ENCODE measurements at places on chromosomes 13 and 19.
A peak's percentile ranks its signal among the peaks of the same experiment; 100 is the strongest.

DNA sequence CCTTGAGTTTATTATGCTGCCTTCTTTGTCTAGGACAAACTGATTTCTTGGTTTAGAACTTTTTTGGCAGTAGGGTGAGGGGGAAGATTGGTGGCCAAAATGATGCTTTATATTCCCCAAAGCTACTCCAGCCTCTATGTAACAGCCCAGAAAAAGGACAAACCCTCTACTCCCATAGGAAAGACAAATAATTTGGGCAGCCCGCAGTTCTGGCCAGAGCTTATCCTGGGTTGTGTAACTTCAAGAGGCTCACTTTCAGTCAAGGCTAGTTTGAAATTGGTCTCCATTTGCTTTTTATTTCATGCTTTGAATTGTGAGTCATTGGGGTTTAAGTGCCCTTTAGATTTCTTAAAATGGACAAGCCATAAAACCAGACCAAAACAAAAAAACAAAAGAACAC lies 142.3 kb downstream of the OLFM4 start:
- no peak for DNase-seq

DNA sequence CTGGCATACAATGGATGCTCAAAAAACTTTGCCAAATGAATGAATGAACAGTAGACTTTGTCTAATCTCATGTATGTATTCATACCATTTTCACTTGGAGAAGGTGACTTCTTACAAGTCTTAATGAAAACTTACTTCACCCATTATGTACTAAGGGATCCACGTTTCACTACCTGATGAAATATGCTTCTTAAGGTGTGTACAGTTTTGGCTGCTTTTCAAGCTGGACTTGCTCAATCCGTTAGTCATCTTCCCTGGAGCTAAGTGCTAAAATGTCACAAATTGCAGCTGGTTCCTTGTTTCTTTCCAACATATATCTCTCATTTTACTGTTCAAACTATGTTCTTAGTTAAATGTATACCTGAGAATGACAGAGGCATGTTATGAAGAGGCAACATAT lies 4.2 kb upstream of the CCNA1 start:
- no peak for DNase-seq

DNA sequence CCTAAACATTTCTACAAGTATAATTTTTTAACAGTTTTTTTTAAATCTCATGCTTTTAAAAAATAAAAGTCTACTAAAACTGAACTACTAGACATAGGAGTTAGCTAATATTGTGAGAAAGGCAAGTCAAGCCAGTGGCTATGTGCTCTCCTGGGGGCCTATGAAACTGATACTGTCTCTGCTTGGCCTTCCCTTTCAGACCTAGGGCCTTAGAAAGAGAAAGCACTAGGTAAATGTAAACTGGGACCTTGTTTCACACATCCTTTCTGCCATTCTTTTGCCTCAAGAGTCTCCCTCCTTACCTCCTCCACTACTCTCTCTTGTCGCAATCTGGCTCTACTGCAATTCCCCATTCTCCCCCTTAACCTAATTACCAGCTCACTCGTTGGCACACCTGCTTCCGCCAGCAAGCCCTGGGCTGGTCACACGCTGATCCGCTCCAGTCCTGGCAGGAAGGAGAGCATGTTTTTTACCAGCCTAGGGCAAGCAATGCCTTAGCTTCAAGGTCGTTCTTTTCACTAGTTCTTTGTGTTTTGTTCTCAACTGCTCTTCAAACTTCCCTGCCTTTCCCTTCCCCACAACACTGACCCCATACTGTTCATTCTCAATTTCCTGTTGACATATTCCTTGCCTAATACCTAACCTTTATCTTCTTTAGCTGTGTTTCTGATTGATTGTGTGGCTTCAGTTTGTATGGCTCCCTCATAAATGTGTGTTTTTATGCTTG lies 23.1 kb downstream of the TBC1D4 start:
- DNase-seq = no peak

DNA sequence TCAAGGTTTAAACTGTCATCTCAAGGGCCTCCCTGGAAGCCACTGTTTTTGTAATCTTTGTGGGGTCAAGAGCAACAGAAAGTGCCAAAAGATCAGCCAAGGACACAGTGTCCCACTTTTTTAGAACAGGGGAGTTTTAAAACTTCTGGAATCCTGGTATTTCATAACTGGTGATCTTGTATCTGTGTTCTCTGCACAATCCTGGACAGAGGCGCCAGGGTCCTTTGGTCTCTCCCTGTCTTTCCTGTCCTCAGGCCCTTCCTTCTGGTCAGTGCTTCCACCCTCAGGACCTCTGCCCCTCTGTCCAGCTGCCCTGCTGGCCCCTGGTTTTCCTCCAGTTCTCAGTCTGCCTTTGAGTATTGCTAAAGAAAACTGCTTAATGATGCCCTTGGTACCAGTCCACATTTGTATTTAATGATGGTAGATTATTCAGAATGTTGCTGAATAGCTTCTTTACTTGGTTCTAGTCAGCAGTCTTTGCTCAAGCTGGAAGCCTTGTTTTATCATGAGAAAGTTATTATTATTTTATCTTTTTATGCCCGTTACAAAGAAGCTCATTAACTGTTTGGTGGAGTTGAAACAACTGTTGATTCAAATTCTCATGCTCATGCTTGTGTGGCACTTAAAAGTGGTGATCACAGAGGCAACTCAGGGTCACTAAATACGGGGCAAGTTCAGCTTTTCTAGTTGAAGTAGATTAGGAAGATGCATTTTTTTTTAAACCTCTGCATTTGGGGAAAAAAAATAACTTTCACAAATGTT lies 47.5 kb downstream of the WASF3 start:
- no peak for DNase-seq

DNA sequence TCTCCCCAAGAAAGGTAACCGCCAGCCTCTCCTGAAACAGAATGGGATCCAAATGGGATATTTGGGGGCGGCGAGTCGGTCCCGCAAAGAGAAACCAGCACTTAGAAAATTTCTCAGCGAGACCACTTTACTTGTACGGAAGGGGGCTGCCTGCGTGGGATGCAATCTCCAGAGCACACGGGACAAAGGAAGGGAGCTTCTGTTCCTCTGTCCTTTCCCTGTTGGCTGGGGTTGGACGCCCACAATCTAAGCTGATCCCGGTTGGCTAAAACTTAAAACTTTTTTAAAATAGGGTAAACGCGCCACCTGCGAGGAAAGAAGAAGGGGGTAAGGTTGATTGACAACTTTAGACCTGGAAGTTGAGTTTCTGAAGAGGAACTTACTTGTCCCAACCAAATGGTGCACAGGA lies 826 bp upstream of the BSG start:
- no peak for DNase-seq

- no peak for DNase-seq
These were observed 1.1 kb upstream of the KCNJ14 start for GRCh38 chr19:48454150-48454730.

DNA sequence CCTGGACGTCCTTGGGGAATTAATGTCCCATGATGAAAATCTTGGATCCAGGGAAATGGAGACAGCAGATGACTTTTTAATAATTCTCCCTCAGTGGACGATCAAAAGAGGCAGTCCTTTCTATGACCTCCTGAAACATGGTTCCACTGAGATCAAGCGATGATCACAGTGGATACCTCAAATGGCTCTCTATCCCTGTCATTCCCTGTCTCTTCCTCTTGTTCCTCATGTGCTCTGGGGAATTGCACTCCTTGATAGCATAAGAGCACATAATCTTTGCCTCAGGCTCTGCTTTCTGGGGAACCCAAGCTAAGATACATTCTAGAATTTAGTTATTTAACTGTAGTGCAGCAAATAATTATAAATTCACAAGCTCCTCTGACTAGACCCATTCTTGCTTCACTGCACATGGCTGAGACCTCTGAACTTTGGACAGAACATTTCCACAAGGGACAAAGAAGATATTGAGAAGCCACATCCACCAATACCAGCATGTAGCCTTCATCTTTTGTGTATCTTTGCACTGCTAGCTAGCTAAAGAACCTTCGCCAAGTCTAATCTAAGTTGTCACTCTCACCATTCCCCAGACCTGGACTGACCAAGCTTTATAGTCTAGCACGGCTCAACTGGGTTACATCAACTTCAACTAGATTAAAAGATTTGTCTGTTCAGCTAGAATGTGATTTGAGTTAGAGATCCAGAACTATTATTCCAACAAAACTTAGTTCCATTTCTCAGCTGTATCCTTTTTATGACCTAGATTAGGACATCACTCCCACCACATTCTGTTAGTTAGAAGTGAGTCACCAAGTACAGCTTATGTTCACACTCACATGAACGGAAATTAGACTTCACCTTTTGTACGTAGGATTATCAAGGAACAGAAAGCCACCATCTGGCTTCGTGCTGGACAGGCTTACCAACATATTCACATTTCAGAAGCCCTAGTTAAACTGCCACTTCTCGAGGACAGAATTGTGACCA lies 142.7 kb downstream of the SUCLA2 start:
- no peak for DNase-seq

DNA sequence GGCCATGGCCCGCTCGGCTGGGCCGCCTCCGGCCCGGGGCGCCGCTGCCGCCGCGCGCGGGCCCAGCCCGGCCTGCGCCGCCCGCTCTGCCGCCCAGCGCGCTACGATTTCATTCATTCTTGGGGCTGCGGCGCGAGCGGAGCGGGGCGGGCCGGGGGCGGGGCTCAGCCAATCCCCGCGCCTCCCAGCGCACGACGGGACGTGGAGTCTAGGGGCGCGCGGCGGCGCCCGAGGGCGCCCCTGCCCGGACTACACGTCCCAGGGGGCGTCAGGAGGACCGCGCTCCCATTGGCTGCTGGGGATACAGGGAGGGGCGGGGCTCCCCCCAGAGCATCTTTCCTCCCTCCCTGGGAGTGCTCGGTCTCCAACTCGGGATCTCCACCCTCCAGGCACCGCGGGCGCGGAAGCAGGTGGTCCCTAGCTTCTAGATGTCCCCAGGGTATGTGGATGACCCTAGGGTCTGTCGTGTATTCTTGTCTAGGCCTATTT lies 5.6 kb upstream of the DPF1 start:
- peak; percentile 71 for DNase-seq

DNA sequence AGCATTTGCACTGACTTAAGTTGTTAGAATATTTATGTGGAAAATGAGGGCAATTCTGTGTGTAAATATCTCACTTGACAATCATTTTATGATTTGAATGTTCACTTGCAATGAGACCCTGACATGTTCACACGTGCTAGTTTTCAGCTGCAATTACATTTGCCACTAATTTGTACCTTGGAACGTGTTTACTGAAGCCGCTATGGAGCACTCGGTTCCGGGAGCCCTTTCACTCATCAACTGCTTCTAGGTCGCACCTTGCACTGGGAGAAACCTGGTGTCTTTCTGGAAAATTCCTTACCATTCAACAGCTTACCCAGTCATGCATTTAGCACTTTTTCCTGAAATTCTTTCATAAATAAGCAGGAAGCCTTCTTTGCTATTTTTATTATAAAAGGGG lies 229.6 kb downstream of the ZIC5 start:
- DNase-seq = no peak

DNA sequence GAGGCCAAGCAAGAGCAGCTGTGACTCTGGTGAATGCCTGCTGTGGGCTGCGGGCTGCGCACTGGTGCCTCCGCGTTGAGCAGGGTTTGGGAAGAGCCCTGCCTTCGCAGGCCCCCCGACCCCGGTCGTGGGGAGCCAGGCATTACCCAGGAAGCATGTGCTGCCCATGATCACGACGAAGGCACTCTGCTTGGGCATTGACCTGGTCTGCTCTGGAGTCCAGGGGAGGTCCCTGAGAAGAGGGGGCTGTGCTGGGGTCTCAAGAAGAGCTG lies 19.2 kb downstream of the RANBP3 start:
- no peak for DNase-seq

GRCh38 chr19:2758601-2759313 lies 18.9 kb upstream of the SLC39A3 start:
- no peak for DNase-seq
